ENCODE measurements at places on chromosomes 3 and 15.

DNA sequence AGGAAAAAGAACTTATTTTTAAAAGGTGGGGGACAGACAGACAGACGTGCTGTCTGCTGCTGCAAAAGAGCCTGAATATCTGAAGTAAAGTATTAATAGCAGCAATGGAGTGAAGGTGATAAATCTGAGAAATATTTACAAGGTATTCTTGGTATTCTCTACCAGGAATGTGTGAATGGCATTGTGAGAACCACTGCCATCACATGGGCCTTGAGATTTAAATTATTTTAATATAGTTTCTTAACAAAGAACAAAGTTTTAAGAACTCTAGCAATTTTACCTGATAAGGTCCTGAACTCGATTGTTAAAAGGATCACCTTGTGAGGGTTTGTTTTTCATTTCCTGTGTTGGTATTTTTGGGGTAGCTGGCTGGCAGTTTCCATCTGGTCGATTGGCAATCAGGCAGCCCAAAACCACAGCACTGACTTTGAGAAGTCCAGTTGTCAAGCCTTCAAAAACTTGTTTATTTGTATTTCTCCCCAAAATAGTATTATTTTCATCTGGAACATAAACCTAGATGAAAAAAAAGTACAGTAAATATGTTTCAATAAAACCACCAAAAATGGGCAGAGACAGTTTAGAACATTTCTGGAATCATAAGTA lies 97.3 kb downstream of the ISL2 start:
- no peak for DNase-seq

- DNase-seq: no peak
Observed at GRCh38 chr3:153232851-153233271, 70.8 kb downstream of the RAP2B start.

DNA sequence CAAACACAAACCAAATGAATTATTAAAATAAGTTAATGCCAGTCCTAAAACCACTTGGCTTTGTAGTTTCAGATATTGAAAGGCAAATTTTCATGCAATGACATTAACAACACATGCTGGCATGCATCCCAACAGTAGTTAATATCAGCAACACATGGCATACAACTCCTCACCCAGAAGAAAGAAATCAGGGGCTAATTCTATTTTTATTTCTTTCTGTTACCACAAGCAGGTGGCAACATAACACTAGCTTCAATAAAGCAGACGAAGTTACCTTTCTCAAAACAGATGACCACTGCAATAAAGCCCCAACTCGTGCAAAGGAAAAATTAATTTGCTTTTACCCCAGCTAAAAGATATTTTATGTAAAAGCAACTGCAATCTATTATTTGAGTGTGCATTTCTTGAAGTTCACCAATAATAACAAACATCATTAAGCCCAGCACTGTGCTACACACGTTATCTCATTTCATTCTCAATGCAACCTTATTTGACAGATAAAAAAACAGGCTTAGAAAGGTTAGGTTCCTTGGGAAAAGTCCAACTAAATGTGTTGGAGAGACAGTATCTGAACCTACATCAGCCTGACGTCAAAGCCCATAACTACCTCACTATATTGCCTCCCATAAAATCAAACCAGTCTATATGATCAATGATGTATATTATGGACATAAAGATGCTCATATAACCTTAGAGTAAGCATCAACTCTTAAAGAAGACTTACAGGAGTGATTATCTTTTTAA lies 2.8 kb downstream of the TOP2B start:
- no peak for DNase-seq

- no peak for DNase-seq
Observed at GRCh38 chr3:17154221-17154620, 269.5 kb downstream of the PLCL2 start.

GRCh38 chr15:39285663-39286062 lies 295.2 kb upstream of the THBS1 start:
- DNase-seq: no peak

GRCh38 chr15:73367624-73368300 lies 996 bp downstream of the HCN4 start:
- no peak for DNase-seq

DNA sequence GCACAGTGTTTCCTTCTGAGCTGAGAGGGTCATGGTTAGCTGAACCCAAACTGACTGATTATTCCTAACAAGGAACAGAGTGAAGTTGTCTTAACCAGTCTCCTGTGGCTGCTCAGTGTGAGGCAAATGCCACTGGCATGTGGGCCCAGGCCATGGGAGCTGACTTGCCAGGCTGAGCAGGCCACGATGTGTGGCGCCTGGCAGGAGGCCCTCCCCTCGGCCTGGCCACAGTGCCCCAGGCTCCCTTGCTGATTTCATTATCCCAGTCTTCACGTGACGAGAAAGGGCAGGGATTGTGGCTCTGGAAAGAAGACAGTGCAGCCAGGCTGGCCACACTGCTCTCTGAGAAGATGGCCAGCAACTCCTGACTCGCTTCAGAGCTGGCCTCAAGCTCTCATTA lies 58.8 kb downstream of the SLCO2A1 start:
- DNase-seq: no peak

DNA sequence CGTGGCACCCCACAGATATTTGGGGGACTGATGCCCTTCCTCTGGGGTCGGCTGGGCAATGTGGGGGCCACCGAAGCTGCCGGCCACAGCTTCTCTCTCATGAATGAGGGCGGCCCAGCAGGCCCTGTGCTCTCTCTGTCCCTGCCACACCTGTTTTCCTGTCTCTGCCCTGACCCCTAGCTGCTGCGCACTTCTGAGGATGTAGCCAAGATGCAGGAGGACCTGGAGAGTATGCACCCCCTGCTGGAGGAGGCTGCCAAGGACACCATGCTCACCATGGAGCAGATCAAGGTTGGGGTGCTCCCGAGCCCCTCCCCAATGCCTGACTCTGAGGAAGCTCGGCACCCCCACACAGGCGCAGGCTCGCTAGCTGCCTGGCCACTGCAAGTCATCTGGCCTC lies 59.7 kb downstream of the SEMA3G start:
- no peak for DNase-seq

DNA sequence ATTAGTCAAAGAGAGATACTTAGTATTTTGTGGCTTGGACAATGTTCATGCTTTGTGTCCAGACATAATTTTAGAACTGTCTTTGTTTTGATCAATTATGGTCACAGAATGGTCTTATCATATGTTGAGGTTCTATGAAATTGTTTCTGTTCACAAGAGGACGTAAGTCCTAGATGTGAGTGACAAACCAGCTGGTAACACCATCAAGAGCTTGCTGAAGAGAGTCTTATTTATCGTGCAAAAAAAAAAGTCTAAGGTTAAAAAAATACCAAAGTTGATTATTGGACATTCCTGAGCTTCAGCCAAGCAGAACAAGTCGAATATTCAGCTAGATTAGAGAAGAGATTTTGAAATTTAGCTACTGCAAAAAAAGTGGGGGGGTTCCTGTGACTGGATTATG lies 495.9 kb upstream of the NAALADL2 start:
- no peak for DNase-seq

- no peak for DNase-seq
Observed at GRCh38 chr15:65368302-65369211, 9.2 kb downstream of the IGDCC3 start.

GRCh38 chr3:50673931-50674330 lies 796 bp upstream of the DOCK3 start:
- no peak for DNase-seq

DNA sequence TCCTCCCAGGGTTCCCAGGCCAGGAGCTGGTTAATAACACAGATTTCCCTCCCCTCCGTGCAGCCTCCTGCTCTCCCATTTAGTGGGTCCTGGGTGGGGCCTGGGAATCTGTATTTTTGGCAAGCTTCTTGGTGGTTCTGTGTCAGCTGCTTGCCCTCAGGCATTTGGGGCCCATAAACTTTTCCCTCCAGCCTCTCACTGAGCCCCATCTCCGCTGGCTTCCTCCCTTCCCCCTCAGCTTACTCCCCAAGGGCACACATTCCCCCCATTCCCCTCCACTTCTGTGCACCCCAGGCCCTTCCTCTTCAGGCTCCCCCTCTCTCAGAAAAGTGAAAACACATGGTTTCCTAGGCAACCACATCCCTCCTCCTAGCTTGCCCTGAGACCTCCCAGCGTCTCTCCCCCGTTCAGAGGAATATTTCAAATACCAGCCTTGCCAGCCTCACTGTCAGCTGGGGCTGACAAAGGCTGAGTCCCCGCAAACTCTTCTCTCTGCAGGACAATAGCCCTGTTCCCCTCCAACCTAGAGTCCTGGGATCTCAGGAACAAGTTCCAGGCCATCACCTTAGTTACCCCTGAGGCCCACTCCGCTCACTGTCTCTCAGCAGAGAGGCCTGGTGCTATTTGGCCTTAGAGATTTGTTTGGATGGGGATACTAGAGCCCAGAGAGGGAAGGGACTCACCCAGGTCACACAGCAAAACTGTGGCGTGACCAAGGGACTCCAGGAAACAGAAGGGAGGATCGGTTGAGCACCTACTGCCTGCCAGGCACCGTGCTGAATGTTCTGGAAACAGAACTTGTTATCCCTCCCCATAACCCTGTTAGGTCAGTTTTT lies 44.6 kb upstream of the SMAD6 start:
- no peak for DNase-seq

GRCh38 chr3:12974334-12974733 lies 98.9 kb downstream of the IQSEC1 start:
- no peak for DNase-seq

DNA sequence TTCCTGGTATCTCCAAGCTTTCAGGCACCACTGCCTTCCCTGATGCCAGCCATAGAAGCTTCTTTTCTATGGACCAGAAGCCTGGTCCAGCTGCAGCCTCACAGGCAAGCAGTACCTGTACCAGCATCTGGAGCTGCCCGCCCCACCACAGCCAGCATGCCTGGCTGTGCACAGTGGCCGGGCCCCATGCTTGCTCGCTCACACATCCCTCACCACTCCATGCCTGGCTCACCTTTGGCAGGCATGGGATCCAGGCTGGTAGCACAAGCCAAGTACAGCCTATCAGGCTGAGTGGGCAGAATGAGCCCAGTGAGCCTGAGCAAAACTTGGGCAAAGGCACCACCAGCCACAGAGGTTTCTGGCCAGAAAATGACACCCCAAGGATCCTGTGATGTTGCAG lies 93.4 kb downstream of the TPRA1 start:
- DNase-seq: no peak

- DNase-seq: no peak
Observed at GRCh38 chr3:186996356-186996755, 66.0 kb downstream of the ST6GAL1 start.

DNA sequence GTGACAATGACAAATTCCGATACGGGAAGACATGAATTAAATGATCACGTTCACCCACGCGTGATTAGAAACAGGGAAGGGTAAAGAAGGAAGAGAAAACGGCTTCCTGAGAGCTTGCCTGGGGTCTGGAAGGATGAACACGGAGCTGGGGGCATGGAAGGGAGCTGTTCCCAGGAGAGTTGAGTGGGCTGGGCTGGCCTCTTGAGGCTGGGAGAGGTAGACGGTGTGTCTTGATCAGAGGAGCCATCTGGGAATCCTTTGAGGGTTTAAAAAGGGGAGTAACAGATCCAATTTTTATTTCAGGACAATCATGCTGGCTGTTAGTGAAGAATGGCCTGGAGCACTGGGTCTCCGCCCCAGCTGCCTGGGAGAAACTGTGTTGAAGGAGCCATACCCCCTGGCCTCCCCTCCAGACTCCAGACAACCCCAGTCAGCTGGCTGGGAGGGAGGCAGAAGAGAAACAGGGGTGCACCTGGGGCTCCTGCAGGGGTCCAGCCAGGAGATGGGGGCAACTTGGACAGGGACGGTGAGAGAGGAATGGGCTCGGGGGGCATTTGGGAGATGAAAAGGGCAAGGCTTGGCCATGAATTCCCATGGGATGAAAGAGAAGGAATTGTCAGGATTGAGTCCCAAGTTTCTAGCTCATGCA lies 53.6 kb upstream of the CGNL1 start:
- no peak for DNase-seq

- DNase-seq: no peak
Observed at GRCh38 chr3:54858093-54858785, 69.6 kb downstream of the LRTM1 start.

- DNase-seq: no peak
Observed at GRCh38 chr3:99856437-99857220, 39.0 kb downstream of the CMSS1 start.

DNA sequence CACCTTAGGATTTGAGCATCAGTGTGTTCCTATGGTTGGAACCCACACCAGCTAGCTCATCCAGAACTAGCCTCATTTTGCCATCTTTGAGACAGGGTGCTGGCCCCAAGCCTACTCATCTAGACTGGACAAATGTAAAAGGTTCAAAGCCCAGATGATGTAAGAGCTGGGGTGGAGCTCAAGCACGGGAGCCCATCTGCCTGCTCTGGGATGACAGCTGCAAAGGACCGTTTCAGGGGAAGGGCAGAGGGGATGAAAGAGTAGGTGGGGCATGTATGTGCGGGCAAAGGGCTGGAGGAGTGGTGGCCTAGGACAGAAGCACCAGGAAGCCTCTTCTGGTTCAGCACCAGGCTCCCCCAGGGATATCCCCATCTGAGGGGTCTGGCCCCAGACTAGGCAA lies 15.8 kb downstream of the CLK3 start:
- DNase-seq: no peak

GRCh38 chr3:127195417-127195816 lies 2.5 kb downstream of the PRR23E start:
- no peak for DNase-seq

DNA sequence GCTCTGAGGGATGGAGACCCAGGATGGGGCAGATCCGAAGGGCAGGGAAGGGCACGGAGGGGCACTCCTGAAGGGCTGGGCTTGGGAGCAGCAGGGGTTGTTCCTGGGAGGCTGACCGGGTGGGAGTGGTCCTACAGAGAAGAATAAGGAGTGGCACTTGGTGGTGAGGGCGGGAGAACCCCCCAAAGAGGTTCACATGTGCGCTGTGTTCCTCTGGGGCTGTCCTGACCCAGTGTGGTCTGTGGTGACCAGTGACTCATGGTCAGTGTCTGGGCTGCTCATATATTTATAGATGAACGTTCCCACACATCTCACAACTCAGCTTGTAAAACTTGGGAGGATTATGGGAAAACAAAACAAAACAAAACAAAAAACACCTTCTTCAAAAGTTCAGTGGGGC lies 10.0 kb downstream of the TRPM1 start:
- no peak for DNase-seq

GRCh38 chr3:176850498-176850897 lies 346.8 kb downstream of the TBL1XR1 start:
- DNase-seq: no peak

DNA sequence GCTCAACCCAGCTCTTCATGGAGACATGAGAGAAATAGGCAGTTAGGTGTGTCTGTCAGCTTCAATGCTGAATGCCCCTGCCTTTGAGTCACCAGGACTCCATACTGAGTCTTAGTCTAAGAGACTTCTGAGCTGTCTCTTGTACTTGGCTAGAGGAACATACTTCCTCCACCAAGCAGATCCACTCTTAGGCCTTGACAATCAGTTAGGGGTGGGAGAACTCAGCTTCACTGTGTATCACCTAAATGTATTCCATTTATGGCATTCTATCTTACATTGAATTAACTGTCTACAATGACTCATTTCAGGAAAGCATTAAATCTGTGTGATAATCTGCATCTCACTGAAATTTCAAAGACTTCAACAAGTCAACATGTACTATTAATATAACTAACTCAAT lies 66.0 kb downstream of the STAC start:
- no peak for DNase-seq

DNA sequence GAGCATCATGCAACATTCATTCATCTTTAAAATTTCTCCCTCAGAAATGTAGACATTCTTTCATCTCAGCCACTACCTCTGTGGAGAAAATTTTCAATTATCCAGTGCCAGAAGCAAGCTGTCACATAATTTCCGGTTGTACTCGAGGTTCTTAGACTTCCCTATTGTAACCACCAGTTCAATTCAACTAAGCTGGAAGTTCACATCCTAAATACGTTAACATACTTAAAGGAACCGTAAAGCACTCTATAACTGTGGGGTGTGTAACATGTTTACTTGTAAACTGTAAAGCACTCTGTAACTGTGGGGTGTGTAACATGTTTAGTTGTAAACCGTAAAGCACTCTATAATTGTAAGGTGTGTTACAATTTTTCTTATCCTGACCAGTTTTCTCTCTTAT lies 150.3 kb downstream of the PLCL2 start:
- DNase-seq: no peak
